AG04450 (cell line): ENCODE measurements at places on chromosomes 13 and 19.

DNA sequence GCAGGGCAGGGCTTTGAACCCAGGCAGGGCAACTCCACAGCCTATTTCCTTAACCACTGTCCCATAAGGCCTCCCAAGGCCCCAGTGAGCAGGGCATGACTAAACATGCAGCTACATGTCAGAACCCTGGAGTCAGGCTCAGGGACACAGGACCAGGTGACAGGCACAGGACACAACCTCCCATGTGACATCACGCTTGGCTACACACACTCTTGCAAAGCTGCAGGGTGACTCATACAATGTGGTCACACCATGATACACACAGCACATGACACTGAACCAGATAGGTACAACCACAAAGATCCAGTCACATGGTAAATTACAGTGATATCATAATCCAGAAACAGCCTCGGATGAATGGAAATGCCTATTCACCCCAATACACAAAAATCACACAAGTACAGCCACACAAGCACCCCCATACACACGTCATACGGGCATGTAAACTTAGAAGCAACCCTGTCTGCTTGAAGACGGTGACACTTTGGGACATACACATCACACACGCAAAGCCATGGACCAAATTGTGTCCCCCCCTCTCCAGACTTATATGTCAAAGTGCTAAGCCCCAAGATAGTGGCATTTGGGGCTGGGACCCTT is 14.5 kb downstream of the KLK4 start:
- no peak for DNase-seq

DNA sequence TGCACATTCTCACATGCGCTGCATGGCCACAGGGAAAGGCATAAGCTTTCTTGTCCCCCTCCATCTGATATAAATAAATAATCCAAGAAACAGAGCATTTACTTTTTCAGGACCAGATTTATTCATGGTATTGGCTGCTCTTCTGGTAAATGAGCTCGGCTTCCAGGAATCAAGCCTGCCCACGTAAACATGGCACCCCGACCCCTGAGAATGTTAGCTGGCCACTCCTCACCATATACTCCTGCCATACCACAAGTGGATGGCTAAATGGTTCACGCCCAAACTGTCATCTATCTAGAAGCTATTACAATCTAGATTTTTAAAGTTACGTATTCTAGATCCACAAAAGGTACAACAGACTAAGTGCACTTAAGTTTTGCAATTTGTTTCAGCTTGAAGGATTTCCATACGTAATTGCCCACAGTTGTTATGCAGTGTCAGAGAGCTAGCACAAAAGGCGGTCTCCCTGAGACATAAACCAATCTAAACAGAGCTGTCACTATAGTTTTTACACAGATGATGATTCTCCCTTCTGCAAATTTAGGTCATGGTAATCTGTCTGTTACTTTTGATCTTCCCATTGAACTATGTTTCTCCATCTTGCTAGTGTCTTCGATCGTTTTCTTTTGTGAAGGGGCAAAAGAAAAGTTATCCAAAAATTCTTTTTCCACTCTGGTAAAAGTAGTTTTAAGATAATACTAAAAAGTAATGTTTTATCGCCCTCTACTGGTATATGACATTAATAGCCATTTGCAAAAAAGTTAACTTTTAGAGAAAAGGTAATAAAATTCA is 16.2 kb upstream of the FOXO1 start:
- DNase-seq, result no peak

- DNase-seq, result no peak
Observed at GRCh38 chr13:44867825-44868224, 121.4 kb downstream of the NUFIP1 start.

GRCh38 chr19:3784607-3785450 is 1.4 kb downstream of the MATK start:
- no peak for DNase-seq

- no peak for DNase-seq
Observed at GRCh38 chr19:2478756-2479555, 3.0 kb downstream of the GADD45B start.

DNA sequence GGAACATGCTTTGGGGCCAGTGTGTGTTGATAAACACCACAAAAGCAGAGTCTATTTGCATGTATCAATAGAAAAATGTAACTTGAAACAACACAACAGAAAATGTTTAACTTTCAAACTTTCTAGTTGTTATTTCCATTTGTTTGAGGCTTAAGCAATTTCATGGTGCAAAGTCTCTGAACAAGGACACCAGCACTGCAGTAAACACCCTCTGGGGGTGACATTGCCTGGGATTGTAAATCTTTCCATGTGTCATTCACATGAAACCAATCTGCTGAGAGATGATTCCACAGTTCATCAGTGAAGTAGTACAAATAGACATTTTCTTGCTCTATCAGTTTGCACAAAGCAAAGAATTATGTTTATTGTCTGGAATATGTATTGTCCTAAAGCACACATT is 124.5 kb downstream of the ITGBL1 start:
- no peak for DNase-seq

DNA sequence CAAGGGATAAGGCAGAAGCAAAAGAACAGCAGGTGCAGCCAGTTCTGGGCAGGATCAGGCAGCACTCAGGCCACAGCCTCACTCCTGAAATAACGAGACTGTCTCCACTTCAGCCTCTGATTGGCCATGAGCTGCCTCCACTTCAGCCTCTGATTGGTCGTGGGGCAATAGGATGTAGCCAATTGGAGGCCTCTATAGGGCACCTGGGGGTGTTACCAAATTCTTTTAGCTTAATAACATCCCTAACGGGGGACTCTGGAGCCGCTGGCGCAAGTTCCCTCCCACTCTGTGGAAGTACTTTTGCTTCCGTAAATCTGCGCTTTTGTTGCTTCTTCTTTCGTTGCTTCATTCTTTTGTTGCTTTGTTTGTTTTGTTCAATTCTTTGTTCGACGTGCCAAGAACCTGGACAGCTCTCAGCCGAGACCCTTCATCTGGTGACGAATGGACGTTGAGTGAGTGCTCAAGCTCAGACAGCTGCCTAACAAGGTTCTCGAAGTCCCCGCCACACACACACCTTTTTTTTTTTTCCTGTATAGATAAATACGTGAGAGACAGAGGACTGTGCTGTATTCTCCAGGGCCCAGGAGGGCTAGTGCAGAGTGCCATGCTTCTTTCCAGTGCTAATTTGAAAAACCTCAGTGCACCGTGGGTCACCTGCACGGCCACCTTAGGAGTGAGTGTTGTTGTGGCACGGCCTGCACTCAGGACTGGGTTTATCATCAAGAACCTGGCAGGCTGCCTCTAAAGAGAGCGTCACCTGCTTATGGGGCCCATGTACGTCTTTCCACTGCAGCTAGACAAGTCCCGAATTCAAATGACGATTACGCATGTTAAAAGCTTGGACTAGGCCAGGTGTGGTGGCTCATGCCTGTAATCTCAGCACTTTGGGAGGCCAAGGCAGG is 32.0 kb upstream of the TUBGCP3 start:
- no peak for DNase-seq

DNA sequence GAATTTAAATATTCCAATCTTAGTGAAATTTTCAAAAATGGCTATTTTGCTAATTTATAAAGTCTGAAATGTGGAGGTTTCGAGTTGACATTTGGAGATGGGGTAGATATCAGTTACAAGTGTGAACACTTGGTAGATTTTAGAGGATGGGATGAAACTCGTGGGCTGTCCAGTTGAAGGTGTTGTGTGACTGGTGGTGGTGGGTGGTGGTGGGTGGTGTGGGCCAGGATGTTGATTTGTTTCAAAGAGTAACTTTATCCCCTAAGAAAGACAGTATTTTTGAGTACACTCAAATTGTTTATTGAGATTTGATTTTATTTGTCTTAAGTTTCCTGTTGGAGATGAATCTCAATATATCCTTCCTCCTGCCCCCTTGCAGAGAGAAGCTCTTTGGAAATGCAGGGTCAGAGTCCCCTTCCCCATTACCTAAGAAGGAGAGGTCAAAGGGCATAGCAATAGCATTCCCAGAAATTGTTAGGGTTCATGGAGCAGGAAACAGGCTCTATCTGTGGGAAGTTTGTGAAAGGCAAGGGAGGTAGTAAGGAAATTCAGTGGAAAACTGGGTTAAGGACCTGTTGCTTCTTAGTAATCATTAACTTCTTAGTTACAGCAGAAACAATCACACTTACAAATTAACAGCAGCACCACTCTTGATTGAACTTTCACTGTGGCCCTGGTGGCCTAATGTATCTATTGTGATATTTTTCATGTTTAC is 133.6 kb upstream of the RNF113B start:
- no peak for DNase-seq

DNA sequence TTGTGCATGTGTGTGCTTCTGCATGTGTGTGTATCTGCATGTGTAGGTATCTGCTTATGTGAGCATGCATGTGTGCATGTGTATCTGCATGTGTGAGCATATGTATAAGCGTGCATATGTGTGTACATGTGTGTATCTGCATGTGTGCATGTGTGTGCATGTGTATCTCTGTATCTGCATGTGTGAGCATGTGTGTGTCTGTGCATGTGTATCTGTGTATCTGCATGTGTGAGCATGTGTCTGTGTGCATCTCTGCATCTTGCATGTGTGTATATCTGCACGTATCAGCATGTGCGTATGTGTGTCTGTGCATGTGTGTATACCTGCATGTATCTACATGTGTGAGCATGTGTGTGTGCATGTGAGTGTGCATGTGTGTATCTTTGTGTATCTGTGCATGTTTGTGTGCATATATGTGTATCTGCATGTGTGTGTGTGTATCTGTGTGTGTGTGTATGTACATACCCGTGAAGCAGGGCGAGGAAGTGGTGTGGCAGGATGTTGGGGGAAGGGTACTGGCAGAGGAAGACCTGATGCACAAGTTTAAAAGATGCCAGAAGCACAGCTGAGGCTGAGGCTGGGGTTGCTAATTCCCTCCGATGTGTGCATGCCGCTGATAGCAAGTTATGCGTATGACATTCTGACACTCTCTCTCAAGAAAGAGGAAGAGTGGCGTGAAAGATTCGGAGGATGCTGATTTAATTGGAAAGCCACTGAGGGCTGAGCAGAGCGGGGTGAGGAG is 64.2 kb downstream of the TEX29 start:
- DNase-seq, result no peak

GRCh38 chr13:36192166-36192565 is 22.2 kb downstream of the SOHLH2 start:
- DNase-seq, result no peak

GRCh38 chr13:21461131-21461530 is 2.0 kb upstream of the ZDHHC20 start:
- DNase-seq, result no peak

- no peak for DNase-seq
Observed at GRCh38 chr19:54606230-54606629, 12.8 kb downstream of the LILRA1 start.

- DNase-seq, result no peak
Observed at GRCh38 chr19:15274477-15274876, 42.2 kb upstream of the EPHX3 start.

DNA sequence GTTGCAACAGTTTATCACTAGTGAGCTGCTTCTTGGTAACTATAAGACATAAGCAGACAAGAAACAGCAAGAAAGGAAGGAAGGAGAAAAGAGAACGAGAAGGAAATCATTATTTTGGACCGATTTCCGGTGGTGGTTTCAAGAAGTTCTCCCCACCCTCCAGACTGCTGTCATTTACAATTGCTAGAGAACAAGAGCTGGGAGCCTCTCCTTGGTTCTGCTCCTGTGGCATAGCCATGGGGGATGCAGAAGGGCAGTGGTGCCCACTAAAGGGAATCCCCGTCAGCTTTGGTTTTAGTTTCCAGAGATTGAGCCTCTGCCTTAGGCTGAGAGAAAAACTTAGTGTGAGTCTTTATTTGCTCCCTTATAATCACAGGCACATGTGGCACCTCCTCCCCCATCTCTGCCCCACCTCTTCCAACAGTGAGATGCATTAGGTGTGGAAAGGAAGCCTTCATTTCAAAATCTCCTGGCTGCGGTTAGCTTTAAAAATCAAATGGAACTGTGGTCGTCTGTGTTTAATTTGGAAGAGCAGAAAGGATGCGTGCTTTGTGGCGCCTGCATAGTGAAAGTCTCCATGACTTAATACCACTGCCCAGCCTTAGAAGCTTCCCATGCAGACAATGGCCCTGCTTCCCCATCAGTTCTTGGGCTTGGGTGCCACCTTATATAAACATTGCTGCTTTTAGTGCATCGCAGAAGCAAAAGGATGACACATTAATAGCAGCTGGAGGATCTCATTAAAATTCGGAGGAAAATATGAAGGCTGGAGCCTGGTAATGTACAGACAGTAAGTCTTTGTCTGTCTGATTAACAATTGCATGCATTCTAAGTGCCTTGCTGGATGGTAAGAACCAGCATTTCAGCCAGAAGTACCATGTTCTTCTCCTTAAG is 25.0 kb downstream of the LRCH1 start:
- no peak for DNase-seq

DNA sequence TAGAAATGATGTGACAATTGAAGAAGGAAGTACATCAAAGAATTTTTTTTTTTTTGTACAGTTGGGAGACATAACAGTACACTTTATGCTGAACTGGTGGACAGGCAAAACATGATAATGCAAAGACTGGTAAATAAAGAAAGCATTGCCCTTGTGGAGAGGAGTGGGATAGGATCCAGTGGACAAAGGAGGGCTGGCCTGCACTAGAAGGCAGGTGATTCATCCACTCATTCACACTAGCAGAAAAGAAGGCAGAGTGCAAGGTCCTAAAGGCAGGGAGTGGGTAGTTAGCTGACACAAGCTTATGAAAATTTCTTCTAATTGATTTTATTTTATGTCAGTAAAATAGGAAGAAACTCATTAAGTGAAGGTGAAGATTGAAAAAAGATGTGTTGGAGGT is 17.6 kb upstream of the NALCN start:
- DNase-seq, result no peak

GRCh38 chr19:51690454-51691073 is 2.6 kb upstream of the SPACA6 start:
- DNase-seq, result peak; percentile 41

- DNase-seq, result no peak
Observed at GRCh38 chr19:369876-370275, 25.3 kb upstream of the MIER2 start.

GRCh38 chr19:27744926-27745768 is 1467.8 kb downstream of the UQCRFS1 start:
- no peak for DNase-seq

- DNase-seq, result no peak
Observed at GRCh38 chr13:59413126-59413525, 750.6 kb downstream of the DIAPH3 start.

DNA sequence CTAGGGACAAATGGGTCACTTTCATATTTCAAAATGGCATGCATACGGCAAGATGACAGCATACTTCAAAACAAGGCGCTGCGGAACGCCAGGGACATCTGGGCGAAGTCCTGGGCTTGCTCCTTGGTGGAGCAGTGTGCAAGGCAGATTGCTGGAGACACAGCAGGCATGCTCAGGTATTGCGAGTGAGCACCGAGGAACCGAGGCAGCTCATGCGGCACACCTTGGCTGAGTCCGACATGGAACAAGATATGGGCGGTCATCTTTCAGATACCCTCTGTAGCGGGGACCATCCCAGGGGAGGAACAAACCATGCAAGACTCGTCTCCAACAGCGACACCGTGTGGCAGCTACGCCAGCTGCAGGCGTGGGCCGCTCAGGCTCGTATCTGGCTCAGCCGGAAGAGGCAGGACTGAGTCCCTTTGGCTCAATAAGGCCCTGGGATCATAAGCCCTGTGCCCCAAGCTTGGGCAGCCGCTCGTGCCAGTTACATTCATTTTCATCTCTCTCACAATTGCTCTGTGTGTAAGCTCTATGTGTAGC is 112.4 kb downstream of the NUFIP1 start:
- no peak for DNase-seq

GRCh38 chr13:76300688-76301087 is 585.5 kb downstream of the KCTD12 start:
- DNase-seq, result no peak
